ENCODE measurements at places on chromosomes 2 and 18.

- DNase-seq, result no peak
Observed at GRCh38 chr2:62204998-62205496, 9.1 kb downstream of the B3GNT2 start.

GRCh38 chr2:147428120-147428747 is 416.6 kb upstream of the ACVR2A start:
- DNase-seq, result no peak

GRCh38 chr18:75089748-75090327 is 119.1 kb downstream of the PTGR3 start:
- no peak for DNase-seq

- DNase-seq, result no peak
Observed at GRCh38 chr2:218471982-218472381, 53.1 kb downstream of the VIL1 start.

- no peak for DNase-seq
Observed at GRCh38 chr18:38902796-38903195, 1337.2 kb upstream of the CELF4 start.

DNA sequence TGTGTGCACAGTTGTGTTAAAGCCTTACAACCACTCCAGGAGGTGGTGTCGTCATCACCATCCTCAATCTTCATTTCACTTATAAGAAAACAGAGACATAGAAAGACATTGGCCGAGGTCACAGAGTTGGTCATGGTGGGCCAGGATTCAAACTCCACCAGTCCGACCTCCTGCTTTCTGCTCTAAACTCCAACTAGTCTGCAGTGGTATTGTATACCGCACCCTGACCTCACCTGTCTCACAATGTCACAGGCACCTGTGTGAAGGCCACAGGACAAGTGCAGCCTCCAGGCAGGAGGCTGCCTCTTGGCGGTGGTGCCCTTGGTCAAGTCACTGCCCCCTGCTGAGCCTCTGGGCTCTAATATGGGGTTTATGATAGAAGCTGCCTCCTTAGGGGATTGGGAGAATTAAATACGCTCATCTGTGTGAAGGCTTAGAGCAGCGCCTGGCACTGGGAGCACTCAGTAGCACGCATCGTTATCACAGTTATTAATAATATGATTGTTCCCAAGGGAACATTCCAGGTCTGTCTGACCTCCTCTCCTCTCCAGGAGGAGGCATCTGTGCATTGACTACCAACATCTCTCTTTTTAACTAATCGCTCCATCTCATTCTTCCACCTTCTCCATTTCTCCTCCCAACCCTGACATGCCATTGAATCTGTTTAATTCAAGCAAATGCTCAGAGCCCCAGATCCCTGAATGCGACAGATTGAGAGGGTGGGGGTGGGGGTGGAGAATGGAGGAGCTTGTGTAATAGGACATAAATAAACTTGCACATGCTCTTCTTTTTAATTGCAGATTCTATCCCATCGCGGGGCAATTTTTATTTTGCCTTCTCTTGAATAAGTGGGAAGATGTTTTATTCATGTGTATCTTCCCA is 112.7 kb downstream of the MCFD2 start:
- no peak for DNase-seq

- peak; percentile 6 for DNase-seq
Observed at GRCh38 chr2:226489775-226490541, 309.7 kb downstream of the IRS1 start.

GRCh38 chr2:219294356-219295351 is 14.5 kb downstream of the PTPRN start:
- DNase-seq, result peak; percentile 86

DNA sequence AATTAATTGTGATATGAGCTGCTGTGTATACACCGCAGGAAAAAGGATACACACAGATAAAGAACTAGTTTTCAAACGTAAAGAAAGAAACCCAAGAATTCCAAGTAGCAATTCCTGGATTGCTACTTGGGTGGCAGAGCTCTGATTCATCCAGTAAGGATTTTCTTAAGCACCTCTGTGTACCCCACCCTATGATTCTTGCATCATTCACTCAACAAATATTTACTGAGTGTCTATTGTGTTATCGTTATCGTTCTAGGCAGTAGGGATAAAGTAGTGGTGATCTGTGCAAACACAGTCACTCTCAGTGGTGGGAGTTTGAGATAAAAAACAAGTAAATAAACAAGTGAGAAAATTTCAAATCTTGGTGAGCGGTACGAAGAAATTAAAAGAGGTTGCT is 4.9 kb upstream of the TMEM200C start:
- DNase-seq, result peak; percentile 49

DNA sequence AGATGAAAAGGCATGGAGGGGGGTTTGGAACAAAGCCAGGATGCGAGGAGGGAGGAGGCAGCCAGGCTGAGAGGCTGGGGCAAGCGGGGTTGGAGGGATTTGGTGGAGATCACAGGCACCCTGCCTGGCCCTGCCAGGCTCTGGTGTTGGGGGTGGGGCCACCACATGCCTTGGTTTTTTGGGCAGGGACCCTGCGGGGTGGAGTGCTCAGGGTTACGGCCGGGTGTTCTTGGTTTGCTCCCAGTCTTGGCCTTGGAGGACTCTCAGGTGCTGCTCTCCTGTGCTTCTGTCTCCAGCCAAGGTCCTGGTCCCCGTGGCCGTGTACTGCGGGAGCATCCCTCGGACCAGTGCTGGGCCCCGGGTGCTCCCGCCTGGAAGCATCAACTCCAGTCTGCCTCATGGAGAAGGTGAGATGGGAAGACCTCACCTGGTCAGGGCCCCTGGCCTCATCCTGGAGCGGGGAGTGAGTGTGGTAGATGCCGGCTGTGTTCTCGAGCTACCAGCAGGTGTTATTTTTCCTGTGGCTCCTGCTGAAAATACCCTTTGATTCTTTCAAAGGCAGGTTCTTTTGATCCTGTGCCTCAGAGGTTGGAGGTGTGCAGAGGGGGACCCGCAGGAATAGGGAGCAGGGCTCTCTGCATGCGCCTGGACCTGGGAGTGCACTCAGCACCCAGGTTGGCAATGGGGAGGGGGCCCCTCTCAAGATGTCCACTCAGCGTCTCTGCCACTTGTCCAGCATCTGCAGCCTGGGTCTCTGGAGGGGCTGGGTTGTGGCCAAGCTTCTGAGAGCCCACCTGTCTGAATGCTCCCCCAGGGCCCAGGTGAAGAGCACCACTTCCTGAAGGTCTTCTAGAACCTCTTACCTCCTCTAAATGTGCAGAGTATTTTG is 17.0 kb downstream of the TOGARAM2 start:
- no peak for DNase-seq

GRCh38 chr2:215603440-215603839 is 167.6 kb upstream of the FN1 start:
- DNase-seq, result no peak

DNA sequence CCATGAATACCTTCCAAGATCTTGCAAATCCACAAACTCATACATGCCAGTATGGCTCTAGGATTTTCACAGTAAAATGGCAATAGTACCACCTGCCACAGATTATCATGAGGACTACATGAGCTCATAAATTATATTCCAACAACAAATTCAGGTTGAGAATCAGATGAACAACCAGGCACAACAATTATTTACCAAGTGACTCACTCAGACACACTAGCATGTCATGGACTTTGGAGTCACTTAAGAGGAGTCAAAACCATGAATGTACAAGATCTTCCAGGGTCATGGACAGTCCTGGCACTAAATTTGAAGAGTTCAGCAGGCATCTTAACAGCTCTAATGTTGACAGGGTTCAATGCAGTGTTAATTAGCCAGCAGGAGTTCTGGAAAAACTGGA is 34.4 kb upstream of the BZW1 start:
- DNase-seq, result peak; percentile 73

GRCh38 chr2:42216694-42217093 is 47.5 kb downstream of the EML4 start:
- no peak for DNase-seq

DNA sequence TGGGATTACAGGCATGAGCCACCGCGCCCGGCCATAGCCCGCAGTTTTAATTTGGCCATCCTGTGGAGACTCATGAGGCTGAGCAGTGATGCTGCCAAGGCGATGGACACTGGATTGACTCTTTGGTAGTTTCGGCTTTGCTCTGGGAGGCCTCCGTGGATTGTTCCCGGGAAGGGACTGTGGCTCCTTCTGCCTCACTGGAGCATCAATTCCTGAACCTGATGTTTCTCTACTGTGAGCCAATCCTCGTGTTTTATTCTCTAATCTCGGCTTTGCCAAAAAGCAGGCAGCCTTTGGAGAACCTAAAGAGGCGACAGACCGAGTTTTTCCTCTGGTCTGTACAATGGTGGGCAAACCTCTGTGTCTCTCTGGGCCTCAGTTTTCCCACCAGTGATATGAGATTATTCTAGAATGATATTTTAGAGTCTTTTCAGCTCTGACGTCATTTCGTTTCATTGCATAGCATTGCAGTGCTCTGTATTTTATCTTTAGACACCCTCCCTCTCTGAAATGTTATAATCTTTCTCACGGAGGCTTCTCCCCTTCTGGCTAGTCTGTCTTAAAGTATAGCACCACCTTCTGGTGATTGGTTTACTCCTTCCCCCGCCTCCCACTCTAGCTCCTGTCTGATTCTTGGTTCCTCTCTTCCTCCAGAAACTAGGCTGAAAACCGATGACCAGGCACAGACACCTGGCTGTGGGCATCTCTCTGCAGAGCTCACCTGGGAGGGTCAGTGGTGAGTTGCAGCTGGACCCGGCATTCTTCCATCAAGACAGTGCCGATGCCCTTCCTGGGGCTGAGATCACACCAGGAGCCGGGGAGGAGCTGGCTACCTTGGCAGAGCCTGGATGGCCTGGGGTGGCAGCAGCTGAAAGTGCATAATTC is 341.3 kb downstream of the MYCN start:
- peak; percentile 46 for DNase-seq

GRCh38 chr18:9998330-9998729 is 84.5 kb downstream of the VAPA start:
- no peak for DNase-seq

DNA sequence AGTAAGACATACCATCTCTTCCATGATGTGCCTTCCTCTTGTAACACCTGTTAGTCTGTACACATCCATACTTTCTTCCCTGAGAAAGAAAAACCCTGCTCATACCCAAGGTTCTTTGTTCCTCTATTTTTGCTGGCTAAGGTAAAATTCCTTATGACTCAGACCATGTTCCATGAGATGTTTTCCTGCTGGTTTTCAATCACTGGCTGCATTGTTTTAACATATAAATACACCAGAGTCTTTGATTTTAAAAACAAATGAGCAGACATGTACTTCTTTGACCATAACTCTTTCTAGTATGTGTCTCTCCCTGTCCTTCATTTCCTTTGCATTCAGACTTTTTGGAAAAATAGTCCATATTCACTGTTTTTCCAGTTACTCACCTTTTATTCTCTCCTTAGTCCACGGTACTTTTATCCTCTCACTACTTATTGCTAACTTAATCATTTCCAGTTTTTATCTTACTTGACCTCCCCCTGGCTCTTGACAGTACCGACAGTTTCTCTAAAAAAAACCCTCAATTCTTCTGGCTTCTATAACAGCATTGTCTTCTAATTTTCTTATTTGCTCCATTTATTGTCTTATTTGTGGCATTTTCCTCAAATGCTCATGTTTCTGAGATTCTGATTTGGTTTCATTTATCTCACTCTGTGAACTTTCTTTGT is 4.3 kb downstream of the VAPA start:
- peak; percentile 25 for DNase-seq

DNA sequence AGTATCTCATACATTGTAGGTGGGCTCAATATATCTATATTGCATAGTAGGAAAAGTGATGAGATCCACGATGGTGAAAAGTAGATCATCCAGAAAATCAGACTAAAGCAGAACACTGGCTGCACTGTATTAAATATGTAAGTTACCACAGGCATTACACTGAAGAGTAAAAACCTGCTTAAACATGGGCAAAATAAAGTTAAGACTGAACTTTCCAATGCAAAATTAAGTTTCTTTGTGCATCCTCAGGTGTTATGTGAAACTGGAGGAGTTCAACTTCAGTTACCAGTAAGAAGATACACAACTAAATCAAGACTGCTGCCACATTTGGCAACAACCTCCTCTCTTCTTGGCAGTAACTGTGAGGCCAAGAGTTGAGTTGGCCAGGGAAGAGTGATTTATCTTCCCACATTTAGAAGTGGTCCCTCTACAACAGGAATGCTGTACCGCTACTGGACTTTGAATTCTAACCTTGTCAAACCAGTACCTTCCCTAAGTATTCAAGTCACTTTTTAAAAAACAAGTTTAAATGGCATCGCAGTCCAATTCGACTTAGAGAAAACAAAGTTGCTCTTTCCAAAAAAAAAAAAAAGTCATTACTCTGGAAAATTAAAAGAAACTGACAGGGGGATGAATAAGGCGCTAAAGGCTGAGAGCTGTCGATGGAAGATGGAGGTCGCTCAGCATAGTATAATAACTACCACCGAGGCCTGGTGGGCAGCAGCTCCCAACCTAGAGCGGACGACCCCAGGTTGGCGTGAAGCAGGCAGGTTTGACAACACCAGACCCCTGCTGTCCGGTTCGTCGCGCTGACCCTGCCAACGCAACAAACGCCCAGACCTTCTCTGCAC is 1.1 kb downstream of the MAP4K3 start:
- peak; percentile 37 for DNase-seq

DNA sequence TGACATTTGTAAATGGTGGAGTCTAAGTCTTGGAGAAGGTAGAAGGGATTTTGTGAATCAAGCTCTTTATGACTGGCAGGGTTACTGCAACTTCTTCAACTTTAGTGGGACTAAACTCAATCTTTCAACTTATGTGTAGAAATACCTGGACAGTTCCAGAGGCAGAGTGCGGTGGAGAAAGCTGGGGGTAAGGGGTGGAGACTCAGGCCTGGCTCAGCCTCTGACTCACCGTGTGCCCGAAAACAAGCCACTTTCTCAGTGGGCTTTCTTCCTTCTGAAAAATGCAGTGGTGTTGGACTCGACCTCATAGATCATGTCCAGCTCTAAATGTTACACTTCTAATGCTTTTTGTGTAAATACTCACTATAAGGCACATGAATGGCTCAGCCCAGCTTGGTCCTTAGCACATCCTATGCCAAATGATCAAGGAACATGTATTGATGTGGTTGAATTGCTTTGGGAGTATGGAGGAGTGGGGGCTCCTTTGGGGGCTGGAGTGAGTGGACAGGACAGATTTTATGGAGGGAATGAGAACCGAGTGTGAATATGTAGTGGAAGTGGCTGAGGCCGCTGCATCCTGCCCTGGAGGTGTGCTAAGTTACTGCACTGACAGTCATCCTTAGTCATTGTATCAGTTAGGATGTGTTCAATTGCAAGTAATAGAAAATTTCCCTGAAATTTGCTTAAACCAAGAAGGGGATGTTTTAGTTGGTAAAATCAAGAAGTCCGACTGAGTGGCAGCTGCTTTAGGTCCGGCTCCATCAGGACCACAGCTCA is 32.2 kb upstream of the IGFBP5 start:
- DNase-seq, result no peak

GRCh38 chr18:10057894-10058791 is 144.3 kb downstream of the VAPA start:
- peak; percentile 2 for DNase-seq

Measured in ACHN (cell line).